ENCODE measurements at places on chromosomes 3 and 15.

GRCh38 chr3:105869861-105870755 lies 1.3 kb upstream of the CBLB start:
- DNase-seq = no peak

DNA sequence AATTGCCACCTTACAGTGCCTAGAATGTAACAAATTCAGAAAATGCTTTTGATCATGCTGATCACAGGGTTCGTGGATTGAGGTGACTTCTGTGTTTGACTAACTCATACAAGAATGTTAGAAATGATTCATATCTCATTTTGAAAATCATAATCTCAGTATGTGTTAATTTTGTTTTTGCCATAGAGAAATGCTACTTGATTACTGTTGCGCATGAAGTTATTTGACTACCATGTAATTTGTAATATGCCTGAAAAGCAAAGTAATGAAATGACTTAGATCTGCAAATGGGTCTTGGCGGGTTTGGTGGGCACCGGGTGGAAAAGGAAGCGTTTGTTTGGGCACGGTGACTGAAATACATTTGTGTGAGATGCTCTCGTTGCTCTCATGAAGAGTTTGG lies 173.6 kb upstream of the BHLHE40 start:
- DNase-seq = no peak

DNA sequence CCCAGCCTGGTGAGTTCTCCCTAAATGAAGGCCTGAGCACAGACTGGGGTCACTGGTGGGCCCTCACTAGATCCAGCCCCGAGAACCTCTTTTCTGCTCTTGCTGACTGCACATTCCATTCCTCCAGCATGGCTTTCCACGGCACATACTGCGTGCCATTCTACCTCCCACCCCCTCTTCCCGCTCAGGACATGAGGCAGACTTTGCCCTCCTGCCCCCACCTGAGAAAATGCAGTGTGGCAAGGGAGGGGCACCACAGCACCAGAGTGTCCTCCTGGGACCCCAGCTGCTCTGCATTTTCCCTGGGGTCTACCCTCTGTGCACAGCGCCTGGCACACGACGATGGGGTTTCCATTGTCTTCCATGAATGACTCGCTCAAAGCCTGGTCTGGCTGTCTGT lies 6.1 kb upstream of the SLCO2A1 start:
- DNase-seq = no peak

- no peak for DNase-seq
Measured at GRCh38 chr3:150868282-150868681, 37.0 kb downstream of the MINDY4B start.

- DNase-seq = no peak
Measured at GRCh38 chr3:54983266-54984099, 55.6 kb upstream of the LRTM1 start.

DNA sequence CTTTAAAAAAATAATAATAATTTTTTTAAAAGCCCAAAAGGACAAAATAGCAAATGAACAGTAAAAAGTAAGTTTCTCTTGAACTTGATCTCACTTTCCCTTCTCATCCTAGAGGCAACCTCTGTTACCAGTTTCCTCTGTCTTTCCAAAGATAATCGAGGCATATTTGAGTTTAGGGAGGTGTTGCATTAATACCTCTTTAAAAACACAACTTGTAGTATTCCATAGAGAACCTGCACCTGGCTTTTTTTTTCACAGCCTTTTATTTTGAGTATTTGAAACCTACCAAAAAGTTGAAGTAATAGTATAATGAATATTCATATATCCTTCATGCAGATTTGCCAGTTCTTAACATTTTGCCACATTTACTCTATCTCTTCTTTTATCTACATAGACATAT lies 9.1 kb downstream of the CSK start:
- DNase-seq = no peak

DNA sequence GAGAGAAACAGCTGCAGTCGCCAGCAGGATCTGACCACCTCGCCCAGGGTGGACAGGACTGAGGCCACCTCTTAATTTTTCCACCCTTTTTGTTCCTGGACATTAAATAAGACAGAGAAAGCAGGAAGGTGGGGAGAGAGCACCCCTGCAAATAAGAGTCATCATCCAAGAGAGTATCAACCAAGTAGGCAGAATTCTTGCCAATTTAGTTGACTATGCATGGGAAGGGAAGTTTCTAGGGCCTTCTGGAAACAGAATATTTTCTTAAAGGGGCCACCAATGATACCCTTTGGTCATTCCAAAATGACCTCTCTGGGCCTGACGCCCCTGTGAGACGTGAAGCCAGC lies 136.2 kb downstream of the TJP1 start:
- no peak for DNase-seq

GRCh38 chr3:11096266-11097139 lies 57.8 kb upstream of the HRH1 start:
- peak; percentile 76 for DNase-seq

DNA sequence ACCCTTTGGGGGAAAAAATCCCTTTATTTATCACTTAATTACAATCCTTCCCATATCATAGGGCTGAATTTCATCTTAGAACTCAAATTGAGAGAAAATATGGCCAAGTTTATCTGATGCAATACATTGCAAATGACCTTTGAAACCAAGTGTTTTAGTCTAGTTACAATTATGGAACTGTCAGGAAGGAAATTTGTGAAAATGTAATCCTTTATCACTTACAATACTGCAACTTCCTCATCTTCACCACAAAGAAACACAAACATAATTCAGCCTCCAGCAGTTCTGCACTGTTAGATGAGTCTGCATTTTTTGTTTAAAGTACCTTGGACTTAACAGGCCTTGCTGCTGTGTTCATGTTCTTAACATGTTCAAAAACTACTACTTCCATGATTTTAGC lies 4.6 kb downstream of the CCPG1 start:
- peak; percentile 90 for DNase-seq

GRCh38 chr15:82621970-82622369 lies 25.2 kb downstream of the CPEB1 start:
- no peak for DNase-seq

DNA sequence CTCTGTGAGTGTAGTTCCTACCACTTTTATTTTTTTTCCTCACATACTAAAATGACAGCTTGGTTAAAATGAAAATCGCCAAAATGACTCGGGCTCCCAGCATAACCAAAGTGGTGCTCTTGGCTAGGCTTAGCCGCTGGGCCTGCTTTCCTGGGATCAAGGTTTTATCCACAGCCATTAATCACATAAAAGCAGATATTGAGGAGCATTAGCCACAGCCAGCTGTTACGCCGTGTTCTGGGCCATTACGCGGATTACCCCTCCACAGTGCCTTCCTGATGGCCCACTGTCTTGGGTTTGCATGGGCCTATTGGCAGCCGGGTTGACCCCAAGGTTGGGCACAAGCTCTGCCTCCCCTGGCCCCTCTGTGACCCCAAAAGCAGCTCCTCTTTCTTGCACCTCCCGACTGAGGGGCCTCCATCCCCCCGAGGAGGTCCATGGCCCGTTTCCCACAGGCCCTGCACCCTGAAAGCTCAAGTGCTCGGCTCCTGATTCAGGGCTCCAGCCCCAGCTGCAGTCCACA lies 30.4 kb upstream of the TRPM1 start:
- no peak for DNase-seq

DNA sequence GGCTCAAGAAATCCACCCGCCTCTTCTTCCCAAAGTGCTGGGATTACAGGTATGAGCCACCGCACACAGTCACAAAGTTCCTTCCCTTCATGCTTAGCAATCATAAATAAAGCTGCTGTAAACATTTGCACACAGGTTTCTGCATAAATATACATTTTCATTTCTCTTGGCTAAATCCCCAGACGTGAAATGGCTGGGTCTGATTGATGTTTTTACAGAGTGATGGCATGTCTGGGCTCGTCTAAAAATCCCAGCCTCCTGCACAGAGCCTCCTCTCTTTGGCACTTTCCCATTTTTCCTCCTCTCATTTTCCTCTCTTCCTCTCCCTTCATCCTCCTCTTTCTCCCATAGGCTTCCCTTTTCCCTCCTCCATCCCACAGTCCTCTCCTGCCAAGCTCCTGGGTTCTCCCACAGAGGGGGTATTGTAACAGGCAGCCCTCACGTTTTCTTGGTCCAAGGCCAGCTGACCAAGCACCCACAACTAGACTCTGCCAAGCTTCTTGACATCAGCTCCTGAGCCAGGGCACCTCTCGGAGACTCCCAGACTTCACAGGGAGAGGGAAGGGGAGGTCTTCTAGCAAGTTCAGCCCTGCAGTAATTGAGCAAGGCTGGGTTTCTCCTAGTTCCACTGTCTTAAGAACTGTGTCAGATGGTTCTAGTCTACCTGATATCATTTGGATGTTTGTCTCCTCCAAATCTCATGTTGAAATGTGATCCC lies 10.5 kb upstream of the PLA2G4E start:
- no peak for DNase-seq

DNA sequence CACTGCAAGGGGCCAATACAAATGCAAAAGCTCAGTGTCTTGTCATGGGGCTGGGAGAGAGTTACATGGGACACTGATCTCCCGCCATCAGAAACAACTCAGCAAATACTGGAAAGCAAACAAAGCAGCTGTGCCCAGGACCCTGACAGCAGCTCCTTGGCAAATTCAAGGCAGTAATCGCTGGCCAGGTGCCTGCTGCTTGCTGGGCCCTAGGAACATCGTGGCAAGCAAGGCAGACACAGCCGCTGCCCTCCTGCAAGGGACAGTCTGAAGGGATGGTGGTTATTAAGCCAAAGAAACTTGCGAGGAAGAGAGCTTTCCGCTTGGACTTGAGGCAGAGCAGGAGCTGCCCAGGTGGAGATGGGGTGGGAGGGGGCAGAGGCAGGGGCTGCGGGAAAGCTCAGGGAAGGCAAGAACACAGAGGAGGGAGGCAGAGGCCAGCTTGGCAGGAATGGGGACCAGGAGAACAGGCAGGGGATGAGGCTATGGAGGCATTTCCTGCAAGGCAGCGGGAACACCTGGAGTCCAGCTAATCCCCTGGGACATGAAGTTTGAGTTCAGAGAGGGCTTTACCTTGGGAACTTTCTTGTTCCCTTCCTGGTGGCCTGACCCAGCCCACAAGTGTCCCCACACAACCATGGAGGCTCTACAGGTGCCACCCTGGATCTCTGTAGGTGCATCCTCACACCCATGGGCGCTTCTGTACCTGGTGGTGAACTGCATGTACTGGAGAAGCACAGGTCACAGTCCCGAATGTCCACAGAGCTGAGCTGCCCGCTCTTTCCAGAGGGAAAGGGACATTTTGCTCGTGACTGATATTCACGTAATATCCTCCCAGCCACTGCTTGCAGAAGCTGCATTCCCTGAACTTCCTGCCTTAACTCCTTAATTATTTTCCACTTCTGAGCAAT lies 78.7 kb upstream of the ATP2B2 start:
- DNase-seq = no peak

DNA sequence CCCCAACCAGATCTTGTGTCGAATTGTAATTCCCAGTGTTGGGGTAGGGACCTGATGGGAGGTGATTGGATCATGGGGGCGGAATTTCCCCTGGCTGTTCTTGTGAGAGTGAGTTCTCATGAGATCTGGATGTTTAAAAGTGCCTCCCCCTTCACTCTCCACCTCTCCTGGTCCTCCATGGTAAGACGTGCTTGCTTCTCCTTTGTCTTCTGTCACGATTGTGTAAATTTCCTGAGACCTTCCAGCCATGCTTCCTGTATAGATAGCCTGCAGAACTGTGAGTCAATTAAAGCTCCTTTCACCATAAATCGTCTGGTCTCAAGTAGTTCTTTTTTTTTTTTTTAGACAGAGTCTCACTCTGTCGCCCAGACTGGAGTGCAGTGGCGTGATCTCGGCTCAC lies 42.3 kb downstream of the NR1D2 start:
- no peak for DNase-seq

GRCh38 chr3:61774279-61774890 lies 213.0 kb downstream of the PTPRG start:
- DNase-seq = no peak

DNA sequence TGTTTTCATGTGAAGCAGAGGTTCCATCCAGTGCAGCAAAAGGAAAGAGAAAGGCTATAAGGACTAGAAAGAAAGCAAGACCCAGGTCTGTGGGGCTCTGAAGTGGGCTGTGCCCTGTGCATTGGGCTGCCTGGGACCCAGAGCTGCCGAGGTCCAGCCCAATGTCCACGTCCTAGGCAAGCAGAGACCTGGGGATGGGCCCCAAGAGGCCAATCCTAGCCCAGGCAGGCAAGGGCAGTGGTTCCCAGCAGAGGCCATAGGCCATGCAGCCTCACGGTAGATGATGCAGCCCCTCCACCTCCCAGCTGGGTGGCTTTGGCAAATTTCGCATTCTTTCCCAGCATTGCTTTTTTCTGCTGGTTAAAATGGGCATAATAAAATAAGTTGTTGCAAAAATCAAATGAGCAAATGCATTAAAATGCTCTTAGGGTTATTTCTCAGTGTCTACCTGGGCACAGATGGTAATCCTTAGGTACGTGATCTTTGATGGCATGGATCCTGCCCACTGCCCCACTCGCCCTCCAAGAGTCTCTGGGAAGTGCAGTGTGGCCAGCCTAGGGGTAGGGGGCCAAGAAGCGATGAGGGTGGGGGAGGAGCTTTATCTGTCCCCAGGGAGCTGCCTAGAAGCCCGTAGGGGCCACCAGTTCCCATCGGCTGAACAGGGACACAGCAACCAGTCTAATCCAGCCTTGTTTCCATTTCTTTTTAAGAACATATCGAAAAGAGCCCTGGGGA lies 22.3 kb upstream of the GP9 start:
- no peak for DNase-seq

DNA sequence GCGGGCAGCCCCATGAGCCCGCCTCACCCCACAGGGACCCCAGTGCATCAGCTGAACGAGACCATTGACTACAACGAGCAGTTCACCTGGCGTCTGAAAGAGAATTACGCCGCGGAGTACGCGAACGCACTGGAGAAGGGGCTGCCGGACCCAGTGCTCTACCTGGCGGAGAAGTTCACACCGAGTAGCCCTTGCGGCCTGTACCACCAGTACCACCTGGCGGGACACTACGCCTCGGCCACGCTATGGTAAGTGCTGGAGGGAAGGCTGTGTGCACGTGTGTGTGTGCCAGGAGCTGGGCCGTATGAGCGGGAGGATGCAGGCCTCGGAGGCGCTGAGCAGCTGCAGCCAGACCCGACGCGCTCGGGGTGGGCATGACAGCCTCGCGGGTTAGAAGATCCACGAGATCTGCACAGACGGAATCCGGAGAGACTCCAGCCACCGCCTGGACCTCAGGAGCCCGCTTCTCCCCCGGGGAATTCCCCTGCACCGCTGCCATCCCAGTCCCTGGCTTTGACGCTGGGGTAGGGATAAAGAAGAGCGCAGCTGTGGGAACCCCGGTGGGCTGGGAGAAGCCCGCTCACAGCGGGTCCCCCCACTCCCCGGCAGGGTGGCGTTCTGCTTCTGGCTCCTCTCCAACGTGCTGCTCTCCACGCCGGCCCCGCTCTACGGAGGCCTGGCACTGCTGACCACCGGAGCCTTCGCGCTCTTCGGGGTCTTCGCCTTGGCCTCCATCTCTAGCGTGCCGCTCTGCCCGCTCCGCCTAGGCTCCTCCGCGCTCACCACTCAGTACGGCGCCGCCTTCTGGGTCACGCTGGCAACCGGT lies 2.6 kb downstream of the DUOXA2 start:
- DNase-seq = no peak

Measured in hematopoietic multipotent progenitor cell (in vitro differentiated cells).